ENCODE measurements at places on chromosomes 2 and 18.
A peak's percentile ranks its signal among the peaks of the same experiment; 100 is the strongest.

DNA sequence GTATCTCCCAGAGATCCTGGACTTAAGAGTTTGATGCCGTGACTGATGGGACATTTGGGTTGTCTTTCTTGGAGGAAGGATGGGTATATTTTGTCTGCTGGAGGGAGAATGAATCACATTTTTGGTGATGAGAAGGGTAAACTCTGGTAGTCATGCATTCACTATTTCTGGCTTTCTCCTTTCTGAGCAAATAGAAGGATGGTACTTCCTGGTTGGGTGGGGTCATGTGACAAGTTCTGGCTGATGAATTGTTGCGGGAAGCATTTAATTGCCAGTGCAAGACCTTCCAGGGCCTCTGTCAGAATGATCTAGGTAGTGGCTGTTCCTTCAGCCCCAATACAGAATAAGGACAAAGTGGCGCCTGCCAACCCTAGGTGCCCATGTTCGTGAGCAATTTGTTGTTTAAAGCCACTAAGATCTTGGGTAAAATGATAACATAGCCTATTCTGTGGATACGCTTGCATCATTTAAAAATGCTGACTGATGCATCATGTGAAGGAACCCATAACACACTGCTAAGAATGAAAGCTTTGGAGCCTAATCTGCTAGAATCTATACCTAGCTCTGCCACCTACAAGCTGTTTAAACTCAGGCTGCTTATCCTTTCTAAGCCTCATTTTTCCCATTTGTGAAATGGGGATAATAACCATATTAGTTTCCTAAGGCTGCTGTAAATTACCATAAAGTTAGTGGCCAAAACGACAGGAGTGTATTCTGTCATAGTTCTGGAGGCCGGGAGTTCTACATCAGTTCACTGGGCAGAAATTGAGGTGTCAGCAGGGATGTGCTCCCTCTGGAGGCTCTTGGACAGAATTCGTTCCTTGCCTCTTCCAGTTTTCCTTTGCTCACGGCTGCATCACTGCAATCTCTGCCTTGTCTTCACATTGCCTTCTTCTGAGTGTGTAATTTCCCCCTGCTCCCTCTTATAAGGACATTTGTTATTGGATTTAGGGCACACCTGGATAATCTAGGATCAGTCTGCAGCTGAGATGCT is 281.3 kb downstream of the AGPS start:
- DNase-seq, result no peak

DNA sequence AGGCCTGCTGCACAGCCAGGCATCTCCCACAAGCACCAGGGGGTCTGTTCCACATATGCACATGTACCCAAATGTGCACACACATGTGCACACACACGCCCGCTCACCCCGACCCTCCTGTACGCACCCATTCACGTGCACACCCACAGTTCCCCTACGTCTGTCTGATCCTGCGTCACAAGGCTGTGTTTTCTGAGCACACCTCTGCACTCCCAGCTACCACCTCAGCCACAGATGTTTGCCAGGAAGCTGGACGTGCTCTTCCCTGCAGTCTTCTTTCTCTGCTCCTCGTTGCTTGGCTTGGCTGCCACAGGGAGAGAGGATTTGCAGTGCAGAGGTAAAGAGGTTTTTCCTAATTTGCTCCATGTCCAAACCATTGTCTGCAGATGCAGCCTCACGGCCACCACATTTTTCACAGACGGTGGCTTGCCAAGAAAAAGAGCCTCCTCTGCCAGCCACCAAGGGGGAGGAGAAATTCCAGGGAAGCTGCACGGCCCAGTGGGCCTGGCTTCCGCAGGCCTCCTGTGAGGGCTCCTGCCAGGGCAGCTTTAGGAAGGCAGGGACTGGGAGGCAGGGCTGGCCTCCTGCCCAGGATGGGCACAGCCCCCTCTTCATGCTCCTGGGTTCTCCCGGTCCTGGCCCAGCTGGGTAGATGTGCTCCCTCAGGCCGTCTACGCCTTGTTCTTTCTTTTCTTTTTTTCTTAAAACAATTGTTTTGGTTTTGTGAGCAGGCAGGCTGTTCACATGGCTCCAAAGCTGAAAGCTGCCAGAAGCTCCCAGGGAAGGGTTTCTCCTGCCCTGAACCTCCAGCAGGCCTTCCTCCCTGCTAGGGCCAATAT is 29.3 kb upstream of the HS6ST1 start:
- peak; percentile 18 for DNase-seq

DNA sequence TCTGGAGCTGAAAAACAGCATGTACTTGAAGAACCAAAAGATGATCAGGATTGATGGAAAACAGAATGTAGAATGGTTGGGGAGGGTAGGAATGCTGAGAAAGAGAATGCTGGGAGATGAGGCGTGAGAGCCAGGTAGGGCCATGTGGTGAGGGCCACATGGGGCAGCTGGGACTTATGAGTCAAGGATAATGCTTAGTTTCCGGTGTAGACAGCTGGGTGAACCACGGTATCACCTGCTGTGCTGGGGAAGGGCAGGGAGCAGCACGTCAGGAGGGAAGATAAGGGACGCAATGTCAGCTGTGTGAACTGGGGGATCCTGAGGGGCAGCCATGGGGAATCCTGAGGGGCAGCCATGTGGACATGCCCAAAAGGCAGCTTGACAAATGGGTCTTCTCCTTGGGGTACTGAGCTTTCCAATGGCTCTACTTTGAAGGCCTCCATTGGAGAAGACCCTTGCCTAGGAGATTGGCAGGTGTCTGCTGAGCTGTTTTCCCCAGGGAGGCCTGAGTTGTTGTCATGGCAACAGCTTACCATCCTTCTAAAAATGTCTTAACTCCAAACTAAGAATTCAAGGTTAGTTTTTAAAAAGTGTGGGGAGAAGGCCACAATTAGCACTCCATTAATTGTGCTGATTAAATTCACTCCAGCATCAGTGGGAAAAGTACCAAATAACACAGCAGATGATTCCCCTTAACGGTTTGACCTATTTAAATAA is 51.1 kb downstream of the MTHFD2 start:
- DNase-seq, result no peak

DNA sequence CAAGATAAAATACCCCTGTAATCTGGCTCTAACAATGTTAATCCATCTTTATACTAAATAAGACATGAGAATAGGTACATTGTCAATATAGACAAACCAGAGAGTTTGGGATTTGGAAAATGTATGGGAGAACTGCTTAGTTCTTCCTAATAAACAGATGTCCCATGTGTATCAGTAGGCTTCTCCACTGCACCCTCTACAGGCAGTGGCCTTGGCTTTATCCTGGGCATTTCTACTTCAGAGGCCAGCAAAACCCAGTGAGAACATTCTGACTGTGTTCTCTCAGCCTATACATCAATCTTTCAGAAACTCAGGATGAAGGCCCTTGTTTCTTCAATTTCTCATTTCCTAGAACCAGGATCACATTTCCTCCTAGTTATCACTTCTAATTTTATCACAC is 1167.5 kb upstream of the ACVR2A start:
- DNase-seq, result no peak

DNA sequence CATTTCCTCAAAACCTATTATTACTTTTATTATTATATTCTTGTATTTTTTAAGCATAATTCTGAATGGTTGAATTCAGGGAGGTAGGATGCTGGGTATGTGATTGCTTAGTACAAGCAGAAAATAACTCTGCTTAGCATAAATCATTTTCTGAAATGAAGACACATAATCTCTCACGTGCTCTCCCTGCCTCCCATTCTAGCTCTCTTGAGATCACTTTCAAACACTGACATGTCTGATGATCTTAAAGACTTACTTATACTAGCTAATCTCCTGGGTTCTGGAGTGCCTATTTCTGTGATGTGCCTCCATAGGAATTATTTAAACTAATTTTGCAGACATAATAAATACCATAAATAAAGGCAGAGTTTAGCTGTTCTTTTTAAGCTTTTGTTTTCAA is 1136.0 kb downstream of the SUCLG1 start:
- no peak for DNase-seq

DNA sequence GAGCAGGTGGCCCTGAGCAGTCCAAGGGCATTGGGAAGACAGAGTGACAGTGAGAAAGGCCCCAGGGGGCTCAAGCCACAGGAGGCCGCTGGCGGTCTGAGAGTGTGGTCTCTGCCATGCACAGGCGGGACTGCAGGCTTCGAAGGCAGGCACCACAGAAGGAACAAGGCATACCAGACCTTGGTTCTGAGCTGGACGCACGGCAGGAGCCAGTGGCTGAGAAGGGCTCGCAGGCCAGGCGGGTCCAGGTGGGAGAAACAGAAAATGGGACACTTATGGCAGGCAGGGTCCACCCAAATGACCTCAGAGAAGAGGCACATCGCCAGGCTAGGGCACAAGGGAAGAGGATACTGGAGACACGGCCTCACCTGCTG is 14.9 kb downstream of the HJURP start:
- no peak for DNase-seq

- no peak for DNase-seq
These were observed 105.1 kb downstream of the SP3 start for GRCh38 chr2:173860082-173860481.

Data from large intestine (tissue), 12 donors.